ENCODE measurements at places on chromosomes 3 and 15.
A peak's percentile ranks its signal among the peaks of the same experiment; 100 is the strongest.

- DNase-seq = no peak
Measured at GRCh38 chr15:81333363-81333762, 9.4 kb upstream of the STARD5 start.

GRCh38 chr3:134496471-134497071 lies 10.7 kb downstream of the CEP63 start:
- no peak for DNase-seq

- no peak for DNase-seq
Measured at GRCh38 chr3:194707147-194707540, 21.5 kb downstream of the FAM43A start.

GRCh38 chr3:196335503-196335948 lies 2.7 kb downstream of the TM4SF19 start:
- DNase-seq = no peak

DNA sequence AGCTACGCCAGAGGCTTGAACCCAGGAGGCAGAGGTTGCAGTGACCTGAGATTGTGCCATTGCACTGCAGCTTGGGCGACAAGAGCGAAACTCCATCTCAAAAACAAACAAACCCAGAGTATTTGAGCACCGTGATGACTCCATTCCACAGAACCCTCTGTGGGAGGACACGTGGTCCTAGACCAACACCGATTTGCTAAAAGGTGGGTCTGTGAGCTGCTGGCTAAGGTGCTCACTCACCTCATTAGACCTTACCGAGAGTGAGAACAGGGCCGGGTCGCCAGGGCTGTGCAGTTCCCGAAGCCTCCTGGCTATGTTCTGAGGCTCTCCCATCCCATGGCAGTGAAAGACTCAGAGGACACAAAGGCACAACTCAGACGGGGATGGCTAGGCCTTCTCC lies 17.9 kb downstream of the ABHD2 start:
- no peak for DNase-seq

- peak; percentile 50 for DNase-seq
Measured at GRCh38 chr3:114519415-114519814, 225.6 kb downstream of the TIGIT start.

- no peak for DNase-seq
Measured at GRCh38 chr3:68163062-68163461, 508.6 kb upstream of the SUCLG2 start.

- no peak for DNase-seq
Measured at GRCh38 chr3:17995769-17996168, 253.3 kb upstream of the TBC1D5 start.
